ENCODE measurements at places on chromosomes 1 and 21.
A peak's percentile ranks its signal among the peaks of the same experiment; 100 is the strongest.

DNA sequence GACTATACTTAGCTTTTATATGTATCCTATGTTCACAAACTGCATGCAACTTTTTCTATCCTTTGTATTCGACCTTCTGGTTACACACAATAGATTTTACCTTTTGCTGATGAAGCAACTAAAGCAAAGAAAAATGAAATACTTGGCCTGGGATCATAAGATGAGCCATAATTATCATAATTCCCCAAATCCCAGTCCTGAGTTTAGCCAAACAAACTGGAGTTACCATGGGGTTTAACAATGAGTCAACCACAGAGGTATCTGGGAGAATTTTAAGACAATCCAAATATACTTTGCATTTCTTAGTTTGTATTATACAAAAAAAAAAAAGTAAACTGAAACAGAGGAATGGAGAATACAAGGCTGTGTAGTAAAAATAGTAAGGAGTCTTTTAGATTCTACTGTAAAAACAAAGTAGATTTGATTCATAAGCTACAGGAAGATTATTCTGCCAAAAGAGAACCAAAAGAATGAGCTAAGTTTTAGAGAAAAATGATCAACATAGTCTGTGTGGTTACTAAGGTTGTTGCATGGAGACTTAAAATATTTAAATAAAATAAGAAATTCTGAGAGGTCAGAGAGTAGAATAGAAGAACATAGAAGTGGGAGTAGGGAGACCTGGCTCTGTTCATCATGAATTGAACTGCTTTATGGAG lies 60.4 kb upstream of the GORAB start:
- no peak for DNase-seq

- no peak for DNase-seq
Observed at GRCh38 chr21:41260428-41260827, 56.2 kb upstream of the FAM3B start.

GRCh38 chr1:27668808-27669723 lies 2.9 kb downstream of the IFI6 start:
- DNase-seq: peak; percentile 95

DNA sequence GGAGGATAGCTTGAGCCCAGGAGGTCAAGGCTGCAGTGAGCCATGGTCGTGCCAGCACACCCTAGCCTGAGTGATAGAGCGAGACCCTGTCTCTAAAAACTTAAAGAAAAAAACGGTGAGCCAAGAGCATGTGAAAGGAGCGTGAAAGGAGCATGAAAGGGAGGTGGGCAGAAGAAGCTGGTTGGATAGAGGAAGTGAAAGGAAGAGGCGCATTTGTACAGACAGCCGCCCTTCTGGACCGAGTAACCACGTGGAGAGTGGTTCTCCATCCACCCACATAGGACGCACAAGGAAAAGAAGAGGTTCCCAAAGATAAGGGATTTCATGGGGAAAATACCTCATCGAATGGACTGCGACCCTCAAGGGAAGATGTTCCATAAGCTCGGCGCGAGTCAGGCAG lies 60.4 kb upstream of the IFNAR2 start:
- no peak for DNase-seq

DNA sequence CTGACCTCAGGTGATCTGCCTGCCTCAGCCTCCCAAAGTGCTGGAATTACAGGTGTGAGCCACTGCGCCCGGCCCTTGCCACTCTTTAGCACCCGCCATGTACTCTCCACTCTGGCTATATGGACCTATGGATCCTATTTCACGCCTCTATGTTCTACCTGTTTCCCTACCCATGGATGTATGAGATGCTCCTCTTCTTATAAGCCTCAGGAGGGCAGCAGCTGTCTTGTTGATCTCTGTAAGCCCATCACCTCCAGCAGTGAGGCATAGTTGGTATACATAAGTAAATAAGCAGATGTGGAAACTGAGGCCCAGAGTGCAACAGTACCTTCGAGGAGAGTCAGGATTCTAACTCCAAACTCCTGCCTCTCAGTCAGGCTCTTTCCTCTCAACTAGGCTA lies 24.7 kb upstream of the ARTN start:
- no peak for DNase-seq

- DNase-seq: no peak
Observed at GRCh38 chr21:38810034-38810825, 4.5 kb downstream of the ETS2 start.

DNA sequence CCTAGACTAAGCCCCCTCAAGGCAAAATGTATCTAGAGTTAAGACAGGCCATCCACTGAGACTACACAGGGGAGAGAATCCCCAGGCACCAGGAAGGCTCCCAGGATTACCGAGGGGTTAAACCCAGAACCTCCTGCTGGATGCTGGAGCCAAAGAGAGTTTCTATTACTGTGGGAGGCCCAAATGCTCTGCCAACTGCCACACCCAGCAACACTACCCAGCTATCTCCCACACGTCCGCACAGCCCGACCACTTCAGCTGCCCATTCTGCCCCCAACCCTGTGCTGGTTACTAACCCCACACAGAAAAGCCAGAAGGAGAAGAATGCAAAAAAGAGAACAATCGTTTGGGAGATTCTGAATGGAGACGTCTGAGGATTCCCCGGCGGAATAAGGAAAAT lies 63.6 kb downstream of the CD46 start:
- DNase-seq: no peak
